ENCODE measurements at places on chromosomes 5 and 9.

DNA sequence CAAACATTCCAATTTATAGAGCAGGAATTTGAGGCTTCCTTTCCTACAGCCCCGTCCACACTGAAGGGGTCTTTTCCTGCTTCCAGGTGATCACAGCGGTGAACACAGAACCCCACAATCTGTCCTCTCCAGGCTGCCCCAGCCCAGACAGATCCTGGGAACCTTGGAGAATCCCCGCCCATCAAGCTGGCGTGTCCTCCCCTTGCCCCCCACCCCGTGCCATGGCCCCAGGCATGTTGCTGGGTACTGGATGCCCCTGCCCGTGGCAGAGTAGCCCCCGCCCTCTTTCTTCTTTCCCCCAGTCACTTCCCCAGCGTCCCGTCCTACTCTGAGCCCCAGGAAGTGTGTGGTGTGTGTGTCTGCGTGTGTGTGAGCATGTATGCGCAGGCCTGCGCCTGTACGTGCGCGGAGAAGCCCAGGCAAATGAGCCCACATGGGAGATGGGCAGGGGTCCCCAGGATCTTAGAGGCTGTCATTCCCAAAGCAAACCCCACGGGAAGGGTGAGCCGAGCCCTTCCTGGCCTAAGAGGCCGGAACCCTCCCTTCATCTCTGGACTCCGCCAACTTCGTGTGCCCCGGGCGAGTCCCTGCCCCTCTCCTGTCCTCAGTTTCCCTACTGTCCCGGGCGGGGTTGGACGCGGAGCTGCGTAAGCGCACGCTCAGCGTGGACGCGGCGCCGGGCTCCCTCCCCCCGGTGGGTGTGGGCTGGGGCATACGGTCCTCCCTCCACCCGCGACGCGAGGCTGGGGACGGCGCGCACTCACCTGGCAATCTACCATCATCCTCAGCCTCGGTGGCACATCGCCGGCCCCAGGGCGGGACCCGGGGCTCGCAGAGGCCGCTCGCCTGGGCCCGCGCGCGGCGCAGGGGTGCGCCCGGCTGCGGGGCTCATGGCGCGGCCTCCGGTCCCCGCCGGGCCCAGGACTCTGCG lies 15.2 kb downstream of the GBGT1 start:
- DNase-seq, result peak; percentile 12

- DNase-seq, result no peak
These were observed 54.6 kb upstream of the ECM2 start for GRCh38 chr9:92590377-92590776.

GRCh38 chr5:40497573-40497972 lies 182.1 kb upstream of the PTGER4 start:
- DNase-seq, result no peak

DNA sequence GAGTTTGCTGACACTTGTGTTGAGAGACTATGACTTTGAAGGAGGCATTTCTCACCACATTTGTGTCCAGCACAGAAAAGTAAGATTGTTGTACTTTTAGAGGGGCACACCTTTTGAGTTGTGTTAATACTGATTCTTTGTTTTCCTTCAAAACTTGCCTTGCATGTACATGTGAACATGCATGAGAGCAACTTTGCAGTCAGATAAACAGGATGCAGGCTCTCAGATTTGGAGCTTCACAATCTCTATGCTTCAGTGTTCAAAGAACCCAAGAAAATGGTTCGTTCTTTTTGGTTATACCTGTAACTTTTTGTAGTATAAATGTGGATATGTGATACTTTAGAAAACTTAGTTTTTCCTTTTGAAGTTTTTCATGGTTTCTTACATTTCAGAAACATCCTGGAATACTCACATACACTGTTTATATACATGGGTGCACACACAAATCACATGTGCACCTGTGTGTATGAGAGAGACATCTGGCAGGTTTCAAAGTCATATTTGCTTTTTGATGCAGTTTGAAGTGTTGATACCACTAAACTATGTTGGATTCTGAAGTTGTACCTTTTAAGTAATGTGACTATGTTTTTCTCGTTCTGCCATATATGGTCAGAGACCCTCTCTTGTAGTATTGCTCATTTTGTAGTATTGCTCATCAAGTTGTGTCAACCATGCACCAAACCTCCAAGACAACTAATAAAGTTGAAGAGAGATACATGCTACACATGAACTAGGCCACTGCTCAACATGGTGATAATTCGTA lies 190.7 kb downstream of the CD180 start:
- no peak for DNase-seq

GRCh38 chr9:20289423-20290010 lies 332.8 kb downstream of the MLLT3 start:
- DNase-seq, result no peak

GRCh38 chr5:116480894-116481510 lies 93.6 kb downstream of the SEMA6A start:
- DNase-seq, result no peak
